Central memory CD8-positive, alpha-beta T cell (primary cell): ENCODE measurements at places on chromosomes 12 and 14.
A peak's percentile ranks its signal among the peaks of the same experiment; 100 is the strongest.

GRCh38 chr12:12521044-12521485, 41.6 kb downstream of the DUSP16 start:
- H3K36me3 ChIP-seq = peaks cover 7% of the 10 kb centered on the region
- H3K4me3 ChIP-seq = no peak overlapping the region
- DNase-seq = no peak
- peaks cover 21% of the 10 kb centered on the region for H3K4me1 ChIP-seq
- no peak overlapping the region for H3K27ac ChIP-seq

DNA sequence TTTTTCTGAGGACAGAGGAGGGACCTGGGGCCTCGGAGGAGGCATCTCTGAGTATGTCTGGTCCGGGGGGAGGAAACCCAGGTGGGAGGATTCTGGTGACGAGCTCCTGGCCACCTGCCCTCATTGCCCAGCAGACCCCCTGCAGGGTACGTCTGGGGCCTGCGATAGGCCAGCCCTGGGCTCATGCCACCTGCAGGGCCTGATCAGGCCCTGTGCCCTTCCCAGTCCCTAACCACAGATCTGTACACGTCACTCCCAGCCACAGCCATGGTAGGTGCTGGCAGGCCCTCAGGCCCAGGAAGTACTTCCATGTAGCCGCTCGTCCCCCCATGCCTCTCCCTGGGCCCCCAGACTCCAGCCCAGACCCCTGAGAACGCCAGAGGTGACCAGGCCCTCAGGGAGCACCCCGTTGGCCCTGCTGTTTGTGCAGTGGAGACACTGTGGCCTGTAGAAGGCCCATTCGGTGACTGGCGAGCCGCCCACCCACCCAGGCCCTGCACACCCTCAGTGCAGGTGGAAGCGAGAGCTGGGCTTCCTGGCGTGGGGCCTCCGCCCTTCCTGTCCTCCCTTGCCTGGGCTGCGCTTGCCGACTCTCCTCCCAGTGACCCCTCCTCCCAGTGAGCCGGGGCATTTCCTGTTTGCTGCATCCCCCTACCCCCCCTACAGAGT, 5.7 kb downstream of the INF2 start:
- peak; percentile 32 for DNase-seq
- H3K27me3 ChIP-seq = no peaks in the 10 kb centered on the region
- H3K4me1 ChIP-seq = peaks cover 21% of the 10 kb centered on the region
- H3K4me3 ChIP-seq = peak overlapping the region; percentile 63

DNA sequence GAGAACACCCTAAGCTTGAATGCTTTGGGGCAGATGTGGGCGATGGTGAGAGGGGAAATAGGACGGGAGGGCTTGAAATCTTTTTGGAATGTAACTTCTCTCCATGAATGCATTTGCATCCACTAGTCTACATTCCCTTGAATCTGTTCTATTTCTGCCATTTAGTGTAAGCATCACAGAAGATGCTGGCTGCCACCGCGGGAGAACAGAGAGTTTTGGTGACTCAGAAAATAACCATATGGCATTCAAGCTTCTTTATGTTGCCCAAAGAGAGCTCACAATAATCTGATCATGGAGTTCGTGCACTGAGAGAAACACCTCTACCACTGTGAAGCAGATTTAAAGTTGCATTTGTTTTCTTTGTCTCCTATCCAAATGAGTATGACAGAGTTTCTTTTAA, 52.6 kb upstream of the OTX2 start:
- no peaks in the 10 kb centered on the region for H3K4me1 ChIP-seq
- H3K27ac ChIP-seq = no peak overlapping the region
- peaks cover 2% of the 10 kb centered on the region for H3K36me3 ChIP-seq
- no peak overlapping the region for H3K4me3 ChIP-seq

GRCh38 chr14:72169521-72169920, 237.3 kb downstream of the RGS6 start:
- no peak for DNase-seq
- H3K27ac ChIP-seq = no peak overlapping the region
- H3K27me3 ChIP-seq = peaks cover 33% of the 10 kb centered on the region
- no peaks in the 10 kb centered on the region for H3K4me1 ChIP-seq
- no peaks in the 10 kb centered on the region for H3K36me3 ChIP-seq

- peaks cover 20% of the 10 kb centered on the region for H3K27me3 ChIP-seq
- no peaks in the 10 kb centered on the region for H3K4me1 ChIP-seq
- H3K4me3 ChIP-seq = no peak overlapping the region
These were observed 4.2 kb downstream of the CCDC60 start for GRCh38 chr12:119338593-119339363.

DNA sequence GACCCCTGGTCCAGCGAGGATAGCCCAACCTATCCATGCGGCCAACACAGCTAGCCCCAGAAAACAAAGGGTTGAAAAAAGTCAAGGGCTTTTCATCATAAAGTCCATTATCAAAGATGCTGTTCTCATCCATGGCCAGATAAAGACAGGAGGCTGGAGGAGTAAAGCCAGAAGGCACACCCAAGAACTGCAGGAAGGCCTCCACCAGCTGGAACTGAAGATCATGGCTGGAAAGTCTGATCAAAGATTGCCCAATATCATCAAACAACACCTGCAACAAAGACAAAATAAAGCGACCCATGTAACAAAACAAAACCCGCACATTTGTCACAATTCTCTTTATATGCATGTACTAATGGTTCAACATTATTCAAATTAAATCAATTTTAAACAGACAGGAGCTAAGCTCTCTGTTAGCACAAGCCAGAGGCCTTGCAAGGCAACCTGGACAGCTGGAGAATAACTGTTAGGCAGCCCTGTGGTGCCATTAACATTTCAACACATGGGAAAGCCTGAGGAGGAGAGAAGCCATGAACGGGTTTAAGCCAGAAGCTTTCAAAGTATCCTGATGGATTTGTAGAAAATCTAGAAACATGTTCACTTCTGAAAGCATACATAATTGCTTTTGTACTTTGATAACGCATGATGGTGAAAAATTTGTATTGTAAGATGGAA, 34.1 kb downstream of the PSMC1 start:
- H3K36me3 ChIP-seq = peaks cover 38% of the 10 kb centered on the region
- H3K4me3 ChIP-seq = no peak overlapping the region
- H3K27ac ChIP-seq = no peak overlapping the region
- no peak for DNase-seq
- no peaks in the 10 kb centered on the region for H3K27me3 ChIP-seq

DNA sequence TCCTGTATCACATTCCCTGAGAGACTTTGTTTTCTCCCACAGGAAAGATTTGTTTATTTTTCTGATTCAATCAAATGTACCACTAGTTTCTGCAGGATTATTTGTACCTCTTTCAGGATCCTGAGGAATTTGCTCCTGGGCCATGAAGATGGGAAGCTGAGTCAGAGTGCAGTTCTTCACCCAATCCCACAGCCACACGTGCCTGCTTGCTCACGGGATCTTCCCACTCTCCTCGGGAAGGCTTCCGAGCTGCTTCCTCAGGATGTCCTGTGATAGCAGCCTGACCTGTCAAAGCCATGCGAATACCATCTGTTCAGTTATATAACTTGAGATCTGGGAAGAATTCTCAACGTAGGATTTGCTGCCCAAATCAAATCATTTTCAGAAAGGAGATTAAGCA, 41.8 kb upstream of the HIF1A start:
- no peaks in the 10 kb centered on the region for H3K27me3 ChIP-seq
- H3K27ac ChIP-seq = no peak overlapping the region
- no peak for DNase-seq
- H3K36me3 ChIP-seq = peaks cover 3% of the 10 kb centered on the region
- peaks cover 27% of the 10 kb centered on the region for H3K4me1 ChIP-seq

DNA sequence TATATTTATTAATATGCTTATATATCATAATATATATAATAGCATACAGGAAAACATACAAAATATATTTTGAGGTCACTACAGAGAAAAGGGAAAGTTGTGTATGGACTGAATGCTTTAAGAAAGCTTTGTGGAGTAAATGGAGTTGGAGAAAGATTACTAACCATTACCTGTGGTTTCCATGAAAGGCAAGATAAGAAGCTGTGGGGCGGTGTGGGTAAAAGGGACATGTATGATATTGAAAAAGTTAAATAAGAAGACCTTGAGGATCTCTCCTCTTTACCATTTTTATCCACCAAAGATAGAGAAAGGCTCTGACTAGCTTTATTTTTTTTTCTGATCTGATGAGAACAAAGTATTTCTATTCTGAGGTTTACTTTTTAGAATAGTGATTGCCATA, 404.4 kb downstream of the TRHDE start:
- H3K27ac ChIP-seq = no peak overlapping the region
- H3K36me3 ChIP-seq = peaks cover 3% of the 10 kb centered on the region
- H3K27me3 ChIP-seq = no peaks in the 10 kb centered on the region
- no peak overlapping the region for H3K4me3 ChIP-seq
